ENCODE measurements at places on chromosomes 12 and 14.

DNA sequence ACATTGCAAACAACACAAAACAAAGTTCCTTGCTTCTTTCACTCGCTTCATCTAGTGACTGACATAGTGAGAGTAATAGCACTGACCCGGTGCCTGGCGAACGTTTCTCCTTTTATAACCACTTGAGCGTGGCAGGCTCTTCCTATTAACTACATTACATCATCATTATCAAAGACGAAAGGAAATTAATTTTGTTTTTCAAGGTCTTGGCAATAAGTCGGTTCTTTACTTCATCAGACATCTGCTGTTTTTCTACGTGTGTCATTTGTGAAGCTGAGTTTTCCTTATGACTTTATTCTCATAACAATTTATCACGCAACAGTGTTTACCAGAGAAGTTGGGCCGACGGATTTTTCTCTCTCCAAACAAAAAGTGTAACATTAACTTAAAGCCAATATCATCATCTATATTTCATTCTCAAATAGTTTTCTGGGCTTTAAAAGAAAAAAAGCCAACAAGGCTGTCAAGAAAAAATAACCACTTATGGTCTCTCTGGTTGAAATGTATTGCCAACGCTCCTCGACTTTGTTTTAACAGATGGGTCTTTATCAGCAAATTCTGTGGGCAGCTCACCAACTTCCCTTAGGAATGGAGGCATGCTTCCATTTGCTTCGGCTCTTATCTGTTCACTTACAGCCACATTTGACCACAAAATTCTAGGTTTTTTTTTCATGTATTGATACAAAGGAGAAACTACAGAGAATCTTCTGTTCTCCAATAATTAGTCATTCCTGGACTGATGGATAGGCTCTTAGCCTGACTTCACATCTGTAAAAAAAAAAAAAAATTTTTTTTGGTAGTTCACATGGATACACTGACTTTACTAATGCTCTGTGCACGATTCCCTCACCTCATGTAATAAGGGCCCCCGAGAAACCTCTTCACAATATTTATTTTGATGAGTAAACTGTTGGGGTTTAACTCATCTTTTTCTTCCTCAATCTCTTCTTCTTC is 97.1 kb upstream of the CDKN3 start:
- DNase-seq, result peak; percentile 44

GRCh38 chr12:20220339-20220738 is 148.0 kb upstream of the PDE3A start:
- no peak for DNase-seq

DNA sequence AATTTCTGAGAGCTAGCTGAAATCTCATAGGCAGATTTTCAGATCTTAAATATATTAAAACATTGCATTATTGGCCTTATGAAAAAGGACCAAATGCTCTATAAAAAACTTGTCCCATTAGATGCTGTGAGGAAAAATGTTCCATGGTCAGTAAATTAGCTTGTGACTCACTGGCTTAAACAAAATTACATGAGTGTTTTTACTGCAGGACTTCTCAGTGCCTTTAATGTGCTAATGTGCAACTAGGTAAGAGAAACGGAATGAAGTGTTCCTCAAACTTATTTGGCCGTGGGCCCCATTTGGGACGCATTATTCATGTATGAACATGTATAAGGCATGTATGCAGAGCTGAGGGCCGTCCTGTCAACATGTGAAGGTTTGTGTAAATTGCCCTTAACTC is 41.7 kb downstream of the MYRFL start:
- DNase-seq, result no peak

DNA sequence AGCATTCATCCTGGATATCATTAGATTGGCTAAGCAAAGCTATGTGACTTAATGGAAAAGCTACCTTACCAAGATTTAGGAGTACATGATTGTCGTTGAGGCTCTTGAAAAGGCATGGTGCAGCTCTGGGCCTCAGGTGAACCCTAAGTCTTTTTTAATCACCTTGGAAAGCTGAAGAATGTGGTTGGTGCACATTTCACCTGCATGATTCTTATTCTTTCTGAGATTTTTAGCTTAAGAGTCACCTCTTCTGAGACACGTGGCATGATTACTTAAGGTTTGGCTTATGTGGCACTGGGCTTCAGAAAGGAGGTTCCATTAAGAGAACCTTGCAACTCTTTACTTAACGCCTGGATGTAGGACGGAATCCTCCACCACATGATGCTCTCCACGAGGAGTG is 498.5 kb downstream of the TMEM117 start:
- no peak for DNase-seq

- no peak for DNase-seq
These were observed 2.2 kb downstream of the CPSF6 start for GRCh38 chr12:69241438-69242092.

- DNase-seq, result no peak
These were observed 17.4 kb downstream of the RPS6KL1 start for GRCh38 chr14:74905595-74906142.

- DNase-seq, result peak; percentile 80
These were observed 2.6 kb upstream of the KLRK1 start for GRCh38 chr12:10392394-10392930.

- DNase-seq, result no peak
These were observed 170.9 kb upstream of the LMNTD1 start for GRCh38 chr12:25723921-25724491.

- DNase-seq, result no peak
These were observed 129.7 kb downstream of the GLT1D1 start for GRCh38 chr12:128982933-128983332.

GRCh38 chr12:24922090-24922489 is 26.8 kb downstream of the BCAT1 start:
- DNase-seq, result no peak

GRCh38 chr14:79369359-79370332 is 841.7 kb downstream of the DIO2 start:
- DNase-seq, result no peak

DNA sequence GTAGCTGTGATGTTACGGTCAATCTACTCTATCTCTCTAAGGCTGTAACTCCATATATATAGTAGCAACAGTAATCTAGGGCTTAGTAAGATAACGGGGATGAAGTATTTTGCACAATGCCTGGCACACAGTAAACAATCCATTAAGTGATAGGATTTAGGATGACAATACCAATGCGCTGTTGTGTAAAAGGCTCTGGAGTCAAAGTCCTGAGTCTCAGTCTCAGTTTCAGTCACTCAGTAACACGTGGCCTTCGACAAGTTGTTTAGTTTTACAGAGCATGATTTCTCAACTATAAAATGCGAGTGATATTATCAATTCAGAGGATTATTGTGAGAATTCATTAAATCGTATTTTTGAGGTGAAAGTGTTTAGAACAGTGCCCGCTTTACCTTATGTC is 162.4 kb downstream of the GARIN6 start:
- DNase-seq, result no peak

GRCh38 chr12:48419116-48419935 is 53.0 kb upstream of the ANP32D start:
- DNase-seq, result no peak

DNA sequence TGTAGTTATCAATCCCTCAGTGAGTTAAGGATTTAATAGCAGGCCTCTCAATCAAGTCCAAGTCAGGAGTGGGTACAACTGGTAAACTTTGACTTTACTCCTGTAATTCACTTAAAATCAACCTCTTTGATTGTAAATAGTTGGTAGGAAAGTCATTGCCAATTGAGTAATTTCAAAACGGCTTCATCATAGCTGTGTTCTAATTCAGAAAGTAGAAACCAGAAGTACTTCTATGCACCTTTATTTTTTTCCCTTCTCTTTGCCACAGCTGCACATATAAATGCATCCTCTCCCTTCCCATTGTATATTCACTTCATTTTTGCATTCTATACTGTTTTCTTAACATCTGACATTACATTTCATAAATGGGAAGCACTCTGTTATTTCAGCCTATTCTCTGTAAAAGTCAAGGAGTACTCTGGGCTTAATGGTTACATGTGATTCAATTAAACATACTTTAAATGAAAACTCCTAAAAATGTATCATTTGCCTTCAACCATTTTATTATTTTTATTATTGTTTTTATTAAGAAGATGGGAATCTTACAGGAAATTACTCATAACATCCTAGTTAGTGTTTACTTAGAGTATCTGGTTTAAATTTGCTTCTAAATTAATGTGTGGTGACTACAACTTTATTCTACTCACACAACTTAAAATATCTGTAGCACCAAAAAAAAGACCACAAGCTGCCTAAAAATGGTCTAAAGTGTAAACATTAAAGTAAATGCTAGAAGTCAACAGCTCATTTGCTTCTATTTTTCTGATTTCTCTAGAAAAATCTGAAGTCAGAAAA is 171.2 kb downstream of the CEP128 start:
- no peak for DNase-seq

DNA sequence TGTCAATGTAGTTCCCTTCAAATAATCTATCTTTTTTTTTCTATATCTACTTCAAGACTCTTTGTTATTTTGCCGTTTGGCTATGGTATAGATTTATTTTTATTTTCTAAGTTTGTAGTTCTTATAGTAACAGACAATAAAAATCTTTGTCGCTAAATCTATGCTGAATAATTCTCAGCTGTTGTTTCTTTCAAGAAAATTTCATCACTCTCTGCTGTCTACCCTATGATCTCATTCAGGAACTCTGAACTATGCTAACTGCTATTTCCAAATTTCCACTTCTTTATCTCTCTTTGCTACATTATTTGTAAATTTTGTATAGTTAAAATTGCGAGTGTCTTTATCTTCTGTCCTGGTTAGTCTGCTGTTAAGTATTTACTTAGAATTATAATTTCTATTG is 353.6 kb downstream of the LRFN5 start:
- no peak for DNase-seq

- DNase-seq, result no peak
These were observed 31.1 kb upstream of the AMIGO2 start for GRCh38 chr12:47110718-47111391.

- no peak for DNase-seq
These were observed 2.6 kb downstream of the DIO3 start for GRCh38 chr14:101563654-101564443.

DNA sequence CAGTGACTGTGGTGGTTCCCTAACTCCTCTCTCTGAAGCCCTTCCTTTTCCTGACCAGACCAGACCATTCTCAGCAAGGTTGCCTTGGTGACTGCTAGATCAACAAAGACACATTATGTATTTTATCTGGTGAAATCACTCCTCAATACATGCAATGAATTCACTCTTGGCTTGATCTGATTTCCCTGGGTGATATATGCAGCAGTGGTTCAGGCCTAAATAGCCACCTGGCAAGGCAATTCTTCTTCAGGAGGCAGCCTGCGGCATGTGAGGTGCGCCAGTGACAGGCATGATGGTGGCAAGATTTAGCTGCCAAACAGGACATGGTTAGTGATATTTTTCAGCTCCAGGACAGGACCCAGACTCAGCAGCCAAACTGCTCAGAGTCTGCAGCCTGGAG is 350.3 kb upstream of the CCDC196 start:
- no peak for DNase-seq

- no peak for DNase-seq
These were observed 172.3 kb upstream of the ATXN7L3B start for GRCh38 chr12:74365178-74365964.

- no peak for DNase-seq
These were observed 66.4 kb upstream of the OTOGL start for GRCh38 chr12:80032946-80033345.

- DNase-seq, result no peak
These were observed 42.1 kb upstream of the SOCS2 start for GRCh38 chr12:93530358-93530757.

GRCh38 chr12:3562484-3562883 is 71.5 kb downstream of the PRMT8 start:
- no peak for DNase-seq

- no peak for DNase-seq
These were observed 78.6 kb downstream of the SLC15A5 start for GRCh38 chr12:16198884-16199283.

DNA sequence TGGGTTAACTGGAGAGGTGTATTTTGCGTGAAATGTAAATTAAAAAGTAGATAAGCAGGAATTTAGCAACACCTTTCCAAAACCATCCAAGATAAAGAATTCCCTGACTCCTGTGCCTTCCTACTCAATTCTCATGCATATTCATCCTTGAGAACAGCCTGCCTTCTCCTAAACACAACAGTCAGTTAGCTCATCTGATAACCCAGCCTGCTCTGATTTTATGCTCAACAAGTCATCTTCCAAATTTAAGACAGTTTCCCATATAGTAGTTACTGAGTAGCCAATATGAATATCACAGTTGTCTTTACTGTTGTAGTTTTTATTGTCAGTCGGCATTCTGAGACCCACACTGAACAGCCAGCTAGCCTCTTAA is 27.1 kb downstream of the CPNE8 start:
- no peak for DNase-seq

DNA sequence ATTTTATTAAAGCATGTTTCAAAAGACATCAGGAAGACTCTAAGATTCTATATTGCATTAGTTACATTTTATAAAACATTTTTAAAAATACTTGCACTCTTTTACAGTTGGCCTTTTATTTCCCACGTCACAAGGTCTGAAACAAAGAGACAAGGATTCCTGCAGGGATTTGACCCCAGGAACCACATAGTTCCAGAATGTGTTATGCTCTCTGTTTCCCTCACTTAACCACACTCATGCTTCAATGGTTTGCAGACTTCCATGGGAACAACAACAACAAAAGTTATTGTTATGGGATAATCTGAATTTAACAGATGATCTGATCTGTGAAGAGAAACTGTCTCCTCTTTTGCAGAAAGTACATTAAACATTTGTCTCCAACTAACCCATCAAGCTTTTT is 104.3 kb upstream of the PPFIA2 start:
- no peak for DNase-seq

GRCh38 chr14:70677341-70677740 is 35.6 kb downstream of the TTC9 start:
- no peak for DNase-seq

DNA sequence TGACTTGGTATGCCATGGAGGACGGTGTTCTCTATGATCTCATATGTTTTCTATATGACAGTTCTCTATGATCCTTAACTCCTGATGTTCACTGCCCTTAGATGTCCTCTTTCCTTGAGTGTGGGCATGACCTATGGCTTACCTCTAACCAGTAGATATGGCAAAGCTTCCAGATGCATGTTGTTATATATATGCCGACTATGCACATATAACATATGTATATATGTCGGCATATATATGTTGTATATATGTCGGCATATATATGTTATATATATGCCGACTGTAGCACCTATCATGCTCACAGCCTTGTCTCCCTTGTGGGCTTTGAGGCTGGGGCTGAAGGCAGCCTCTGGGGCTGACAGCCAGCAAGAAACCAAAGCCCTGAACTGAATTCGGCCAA is 106.0 kb downstream of the GRIP1 start:
- no peak for DNase-seq

DNA sequence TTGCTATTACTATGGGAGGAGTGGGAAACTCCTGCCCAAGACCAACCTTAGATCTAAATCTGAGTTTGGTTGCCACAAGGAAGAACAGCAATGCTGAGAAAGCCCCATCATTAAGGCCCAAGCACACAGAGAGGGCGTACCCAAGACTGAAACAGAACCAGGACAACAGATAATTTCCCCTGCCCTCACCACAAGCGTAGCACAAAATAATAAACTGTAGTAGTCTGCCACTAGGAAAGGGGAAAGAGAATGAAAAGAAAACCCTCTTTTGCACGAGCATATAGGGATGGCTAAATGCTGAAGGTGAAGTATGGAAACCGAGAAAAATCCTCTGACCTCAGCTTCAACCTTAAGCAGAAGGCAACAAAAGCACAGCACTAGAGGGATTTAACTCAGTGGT is 76.5 kb upstream of the DHRS4 start:
- no peak for DNase-seq
